ENCODE measurements at places on chromosomes 2 and 18. TPM values are rescaled to one million over a fixed set of nuclear protein-coding genes. Genes with fewer than 3 reads are reported as not detected.

- DNase-seq, result no peak
Observed at GRCh38 chr18:46812311-46812710, 55.5 kb upstream of the ST8SIA5 start.

DNA sequence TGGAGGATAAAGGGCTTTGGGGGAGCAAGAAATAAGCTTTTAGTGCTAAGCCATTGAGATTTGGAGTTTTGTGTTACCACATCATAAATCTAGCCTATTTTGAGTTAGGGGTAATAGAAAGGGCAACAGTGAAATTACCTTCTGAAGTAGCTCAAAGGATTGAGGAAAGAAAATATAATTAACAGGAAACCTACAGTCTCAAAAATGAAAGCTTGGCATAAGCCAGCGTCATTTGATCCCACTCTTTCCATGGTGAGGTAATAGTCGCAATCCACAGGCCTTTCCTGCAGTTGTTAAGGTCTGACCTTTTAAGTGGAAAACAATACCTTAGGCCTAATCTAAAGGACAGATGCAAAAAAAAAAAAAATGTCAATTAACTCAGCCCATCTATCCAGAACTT, 182.7 kb downstream of the UXS1 start:
- DNase-seq, result peak; percentile 15

DNA sequence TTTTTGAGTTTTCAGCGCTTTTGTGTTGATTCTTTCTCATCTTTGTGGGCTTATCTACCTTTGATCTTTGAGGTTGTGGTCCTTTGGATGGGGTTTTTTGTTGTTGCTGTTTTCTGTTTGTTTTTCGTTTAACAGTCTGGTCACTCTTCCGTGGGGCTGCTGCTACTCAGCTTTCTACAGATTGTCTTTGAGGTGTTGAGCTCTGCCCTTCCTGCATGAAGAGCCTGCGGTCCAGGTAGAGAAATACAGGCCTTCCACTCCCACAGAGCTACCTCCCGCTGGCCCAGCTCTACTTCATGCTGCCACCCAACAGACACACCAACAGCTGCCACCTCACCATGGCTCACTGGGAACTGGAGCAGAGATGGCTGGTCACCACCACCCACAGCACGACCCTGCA, 61.7 kb upstream of the RNU4ATAC start:
- no peak for DNase-seq

GRCh38 chr2:28271231-28271918, 121.3 kb upstream of the FOSL2 start:
- no peak for DNase-seq

DNA sequence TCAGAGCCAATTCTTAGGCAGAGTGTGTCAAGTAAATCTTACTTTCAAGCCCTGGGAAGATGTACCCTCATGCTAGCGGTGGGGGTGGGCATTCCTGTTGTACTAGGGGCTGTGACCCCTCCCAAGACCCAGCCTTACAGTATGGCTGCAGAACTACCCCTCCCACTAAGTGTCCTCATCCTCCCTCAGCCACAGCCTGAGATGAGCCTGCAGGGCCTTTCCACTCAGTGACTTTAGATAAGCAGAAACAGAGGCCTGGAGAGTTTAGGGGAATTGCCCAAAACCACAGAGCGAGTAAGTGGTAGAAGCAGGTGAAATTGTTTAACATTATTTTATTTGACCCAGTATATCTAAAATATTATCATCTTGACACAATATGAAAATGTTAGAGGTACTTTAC, 36.6 kb downstream of the TTC32 start:
- DNase-seq, result no peak

DNA sequence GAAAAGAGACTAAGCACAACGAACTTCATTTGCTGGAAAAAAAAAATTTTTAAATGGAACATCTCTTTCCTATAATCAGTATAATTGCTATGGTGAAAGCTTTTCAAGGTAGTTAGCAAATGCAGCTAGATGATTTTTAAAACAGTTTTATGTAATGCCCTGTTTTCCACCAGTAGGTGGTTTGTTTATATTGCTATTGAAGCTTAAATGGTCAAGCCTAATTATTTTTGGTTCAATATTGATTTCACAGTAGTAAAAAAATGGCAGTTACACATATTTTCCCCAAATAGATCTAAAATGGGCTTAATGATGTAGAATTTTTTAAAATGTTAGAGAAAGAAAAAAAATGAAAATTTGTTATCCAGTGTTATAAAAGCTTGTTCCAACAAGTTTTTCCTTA, 70.2 kb downstream of the CDH19 start:
- DNase-seq, result no peak

GRCh38 chr18:62828852-62829251, 113.5 kb downstream of the PHLPP1 start:
- no peak for DNase-seq

DNA sequence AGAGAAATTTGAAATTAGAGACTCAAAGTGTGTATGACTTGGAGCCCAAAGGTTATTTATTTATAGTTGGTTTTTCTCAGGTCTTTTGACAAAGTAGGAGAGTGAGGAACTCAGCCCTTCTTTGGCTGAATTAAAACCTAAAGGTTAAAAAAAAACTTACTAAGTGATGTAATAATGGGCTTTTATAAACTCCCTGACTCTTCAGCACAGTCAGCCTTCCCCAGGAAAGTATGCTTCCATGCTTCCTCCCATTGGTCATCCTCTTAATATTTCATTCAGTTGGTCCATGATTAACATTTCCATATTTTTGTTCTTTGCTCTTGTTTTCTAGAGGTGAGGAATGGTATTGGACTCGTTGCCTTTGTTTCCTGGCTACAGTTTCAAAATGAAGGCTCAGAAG, 7.2 kb downstream of the ARPC2 start:
- DNase-seq, result no peak

- DNase-seq, result no peak
Observed at GRCh38 chr18:38174594-38174993, 609.0 kb upstream of the CELF4 start.

GRCh38 chr18:54641734-54642133, 50.7 kb downstream of the DYNAP start:
- no peak for DNase-seq

LDLRAD4 gene
- polyA plus RNA-seq, result 9.7 TPM

All from left kidney (tissue), 8 donors.